Cardiac fibroblast (primary cell): ENCODE measurements at places on chromosomes 6 and 20.

GRCh38 chr6:92684386-92684785, 735.0 kb downstream of the EPHA7 start:
- DNase-seq = no peak

DNA sequence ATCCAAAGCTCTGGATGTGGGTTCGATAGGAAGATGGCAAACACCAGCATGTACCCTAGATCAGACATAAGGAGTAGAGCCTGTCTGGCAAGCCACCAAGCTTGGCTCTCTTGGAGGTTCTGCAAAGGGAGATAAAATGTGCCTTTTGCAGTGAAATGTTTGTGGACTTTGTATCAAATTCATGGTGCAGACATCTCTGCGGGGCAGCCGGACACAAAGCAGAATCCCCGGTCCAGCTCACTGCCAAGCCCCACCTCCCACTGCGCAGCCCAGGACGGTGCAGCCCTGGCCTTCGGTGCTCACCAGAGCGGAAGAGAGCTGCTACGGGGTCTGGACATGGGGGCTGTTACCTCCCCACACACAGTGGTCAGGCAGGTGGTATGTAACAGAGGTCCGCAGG, 333.6 kb upstream of the JARID2 start:
- no peak for DNase-seq

DNA sequence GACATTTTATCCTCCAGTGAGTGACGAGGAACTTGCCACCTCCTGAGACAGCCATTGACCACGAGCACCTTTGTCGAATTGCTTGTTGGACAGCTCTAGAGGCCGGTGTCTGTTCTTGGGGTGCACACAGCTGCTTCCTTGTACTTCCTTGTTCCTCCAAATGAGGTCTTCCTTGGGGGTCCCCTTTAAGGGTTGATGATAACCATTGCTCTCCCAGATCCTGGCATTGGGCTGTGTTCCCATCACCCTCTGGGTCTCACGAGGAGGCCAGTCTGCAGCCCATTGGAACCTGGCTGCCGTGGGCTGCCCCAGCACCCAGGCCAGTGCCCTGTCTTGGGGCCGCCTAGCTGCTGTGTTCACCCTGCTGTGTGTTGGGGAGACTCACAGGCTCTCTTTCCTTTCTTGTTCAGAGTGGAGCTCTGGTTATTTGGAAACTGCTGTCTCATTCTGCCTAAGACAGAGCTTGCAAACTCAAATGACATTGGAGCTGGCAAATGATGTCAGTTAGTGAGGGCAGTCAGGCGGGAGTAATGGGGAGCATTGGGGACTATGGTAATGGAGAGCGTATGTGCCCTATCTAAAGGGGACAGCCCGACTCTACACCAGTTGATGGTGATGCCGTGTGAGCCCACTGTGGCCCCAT, 25.7 kb downstream of the PPP1R16B start:
- DNase-seq = no peak

GRCh38 chr6:121592261-121592935, 157.0 kb downstream of the GJA1 start:
- no peak for DNase-seq

DNA sequence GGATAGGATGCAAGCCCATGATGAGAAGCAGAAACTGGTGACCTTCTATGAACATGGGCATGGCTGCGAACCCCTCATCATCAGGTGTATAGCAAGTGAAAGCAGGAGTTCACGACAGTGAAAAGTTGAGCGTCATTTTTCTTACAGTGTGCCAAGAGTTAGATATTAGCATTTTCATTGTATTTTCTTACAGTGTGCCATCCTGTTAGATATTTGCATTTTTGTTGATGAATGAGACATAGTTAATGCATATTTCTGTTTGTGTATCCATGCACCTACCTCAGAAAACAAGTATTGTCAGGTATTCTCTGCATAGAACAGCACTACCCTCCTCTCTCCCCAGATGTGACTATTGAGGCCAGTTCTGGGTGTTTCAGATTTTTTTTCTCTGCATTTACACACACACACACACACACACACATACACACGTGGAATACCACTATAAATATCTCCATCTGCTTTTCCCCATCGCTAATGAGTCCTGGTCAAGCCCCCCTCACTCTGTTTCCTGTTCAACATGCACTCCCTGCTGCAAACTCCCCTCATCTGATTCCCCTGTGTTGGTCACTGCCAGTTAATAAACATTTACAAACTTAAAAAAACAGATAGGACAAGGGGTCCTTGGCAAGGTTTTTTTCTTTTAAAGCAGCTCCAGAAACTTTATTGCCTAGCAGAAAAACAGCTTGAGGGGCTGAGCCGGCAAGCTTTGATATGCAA, 41.7 kb downstream of the PLN start:
- no peak for DNase-seq

DNA sequence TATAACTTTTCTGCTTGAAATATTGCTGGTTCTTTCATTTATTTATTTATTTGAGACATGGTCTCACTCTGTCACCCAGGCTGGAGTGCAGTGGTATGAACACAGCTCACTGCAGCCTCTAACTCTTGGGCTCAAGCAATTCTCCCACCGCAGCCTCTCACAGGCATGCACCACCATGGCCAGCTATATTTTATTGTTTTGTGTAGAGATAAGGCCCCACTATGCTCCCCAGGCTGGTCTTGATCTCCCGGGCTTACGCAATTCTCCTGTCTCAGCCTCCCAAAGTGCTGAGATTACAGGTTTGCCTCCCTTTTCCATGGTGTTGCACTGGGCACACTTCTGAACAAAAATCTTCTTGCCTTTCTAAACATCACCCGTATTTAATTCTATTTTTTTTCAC, 39.1 kb upstream of the RNGTT start:
- no peak for DNase-seq

DNA sequence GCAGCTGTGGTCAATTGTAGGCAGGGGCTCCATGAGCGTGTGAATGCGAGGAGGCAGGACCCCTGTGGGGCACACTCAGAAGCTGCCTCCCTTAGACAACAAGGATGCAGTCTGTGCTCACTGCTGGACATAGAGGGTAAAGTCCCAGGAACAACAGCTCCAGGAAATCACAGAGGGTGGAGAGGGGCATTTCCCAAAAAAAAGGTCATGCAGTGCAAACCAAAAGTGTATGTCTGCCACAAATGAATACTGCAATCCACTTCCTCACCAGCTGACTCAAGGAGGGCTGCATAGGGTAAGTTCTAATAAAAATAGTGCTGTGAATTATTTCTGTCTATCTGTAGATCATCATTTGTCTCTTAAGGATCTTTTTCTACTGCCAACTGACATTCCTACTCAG, 95.8 kb downstream of the RNF182 start:
- no peak for DNase-seq

GRCh38 chr6:68039641-68040311, 595.3 kb upstream of the ADGRB3 start:
- DNase-seq = no peak

- DNase-seq = no peak
Observed at GRCh38 chr6:132310921-132311320, 90.4 kb downstream of the MOXD1 start.

DNA sequence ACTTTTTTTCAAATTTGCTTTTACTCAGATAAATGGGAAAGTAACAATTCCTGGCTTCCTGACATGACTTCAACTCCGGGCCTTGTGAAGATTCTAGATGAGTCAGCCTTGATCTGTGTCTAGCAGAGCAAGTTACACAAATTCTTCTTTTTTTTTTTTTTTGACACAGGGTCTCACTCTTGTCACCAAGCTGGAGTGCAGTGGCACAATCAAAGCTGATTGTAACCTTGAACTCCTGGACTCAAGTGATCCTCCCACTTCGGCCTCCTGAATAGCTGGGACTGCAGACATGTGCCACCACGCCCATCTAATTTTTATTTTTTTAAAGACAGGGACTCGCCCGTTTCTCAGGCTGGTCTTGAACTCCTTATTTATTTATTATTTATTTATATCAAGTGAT, 7.3 kb upstream of the ARHGAP18 start:
- peak; percentile 65 for DNase-seq

GRCh38 chr6:113719545-113719944, 137.6 kb upstream of the MARCKS start:
- DNase-seq = peak; percentile 18

- no peak for DNase-seq
Observed at GRCh38 chr6:36337814-36338213, 1.1 kb upstream of the BNIP5 start.

- DNase-seq = peak; percentile 92
Observed at GRCh38 chr6:29763491-29764289, 40.5 kb downstream of the HLA-F start.

DNA sequence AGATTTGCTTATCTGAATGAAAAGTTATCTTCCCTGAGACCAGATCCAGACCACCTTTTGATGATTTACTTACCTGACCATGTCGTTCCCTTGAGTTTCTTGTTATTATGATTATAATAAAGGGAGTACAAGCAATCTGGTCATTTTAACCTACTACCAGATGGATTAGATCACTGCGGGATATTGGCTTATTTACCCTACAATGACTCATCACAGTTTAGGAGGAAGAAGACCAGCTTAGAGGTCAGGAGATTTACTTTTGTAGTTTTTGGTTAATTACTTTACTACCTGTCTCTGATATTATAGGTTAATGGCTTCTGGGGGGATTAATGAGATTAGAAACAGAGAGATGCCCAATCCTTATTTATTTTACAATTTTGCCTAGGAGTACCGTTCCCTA, 10.7 kb downstream of the PKIB start:
- DNase-seq = no peak

GRCh38 chr6:160124605-160125004, 3.0 kb downstream of the SLC22A1 start:
- no peak for DNase-seq

GRCh38 chr20:56316051-56316450, 42.7 kb upstream of the FAM210B start:
- DNase-seq = no peak

GRCh38 chr6:67433124-67433523, 1202.0 kb upstream of the ADGRB3 start:
- peak; percentile 11 for DNase-seq

DNA sequence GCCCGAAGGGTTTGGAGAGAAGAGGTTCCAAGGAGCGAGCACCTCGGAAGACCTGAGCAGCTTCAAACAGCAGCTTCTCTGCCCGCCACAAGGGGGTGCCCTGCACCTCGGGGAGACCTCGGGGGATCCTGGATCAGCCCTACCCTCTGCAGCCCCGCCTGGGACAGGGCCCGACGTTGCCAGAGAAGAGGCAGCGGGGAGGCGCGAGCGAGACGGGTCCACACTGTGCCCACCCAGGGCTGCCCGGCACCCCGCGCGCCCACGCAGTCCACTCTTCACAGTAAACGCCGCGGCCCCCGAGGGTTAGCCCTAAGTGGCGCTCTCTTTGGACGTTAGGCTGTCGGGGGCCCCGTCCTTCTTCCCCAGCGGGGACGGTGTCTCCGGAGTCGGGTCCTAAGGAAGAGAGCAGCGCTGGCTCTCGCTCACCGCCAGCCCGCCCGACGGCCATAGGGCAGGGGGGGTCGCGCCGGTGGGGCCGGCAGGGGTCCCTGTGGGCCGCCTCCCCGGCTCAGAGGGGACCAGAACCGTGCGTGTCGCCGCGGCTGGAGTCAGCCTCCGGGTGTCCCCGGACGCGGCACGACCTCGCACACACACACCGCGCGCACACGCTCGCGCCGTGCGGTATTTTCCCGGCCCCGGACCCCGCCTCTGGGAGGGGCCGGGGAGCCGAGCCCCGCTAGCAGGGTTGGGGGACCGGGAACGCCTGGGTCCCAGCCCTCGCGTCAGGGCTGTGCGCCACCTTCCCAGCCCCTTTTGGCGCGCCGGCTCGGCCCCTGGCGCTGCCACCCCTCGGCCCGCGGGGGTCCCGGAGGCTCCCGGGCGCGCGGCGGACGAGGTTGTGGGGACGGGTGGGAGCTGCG, 929 bp downstream of the CDH22 start:
- DNase-seq = peak; percentile 45

DNA sequence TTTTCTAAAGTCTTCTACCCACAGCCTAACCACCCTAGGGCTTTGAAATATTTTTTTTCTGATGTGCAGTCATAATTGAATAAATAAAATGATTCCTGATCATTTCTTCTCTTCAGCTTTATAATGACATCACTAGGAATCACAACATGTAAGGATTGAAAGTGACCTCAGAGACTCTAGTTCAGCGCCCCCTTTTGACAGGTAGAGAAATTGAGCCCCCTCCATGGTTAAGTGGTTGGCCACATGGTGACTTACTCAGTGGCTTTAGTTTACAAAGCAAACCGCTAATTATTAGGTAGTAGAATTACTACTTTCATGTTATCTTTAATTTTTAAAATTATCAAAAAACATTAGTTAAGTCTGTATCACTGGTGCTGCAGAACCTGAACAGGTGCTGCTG, 13.3 kb upstream of the SLC2A12 start:
- DNase-seq = peak; percentile 27

DNA sequence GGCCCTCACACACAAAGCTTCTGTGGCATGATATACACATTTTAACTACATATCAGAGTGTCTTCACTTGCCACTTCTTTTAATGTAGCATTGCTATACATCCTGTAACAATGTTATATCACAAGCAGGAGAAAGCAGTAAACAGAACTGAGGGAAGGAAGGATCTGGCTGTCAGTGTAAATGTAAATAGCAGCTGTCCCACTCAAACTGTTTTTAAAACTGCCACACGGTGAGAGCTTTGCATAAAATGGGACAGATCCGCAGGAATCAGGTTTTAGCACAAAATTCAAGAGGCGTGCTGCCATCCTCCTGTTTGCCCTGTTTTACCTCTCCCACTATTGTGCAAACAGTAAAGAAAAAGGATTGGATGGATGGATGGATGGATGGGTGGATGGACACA, 28.8 kb downstream of the TFAP2D start:
- DNase-seq = no peak

GRCh38 chr20:47347661-47348435, 8.7 kb downstream of the ZMYND8 start:
- DNase-seq = no peak

DNA sequence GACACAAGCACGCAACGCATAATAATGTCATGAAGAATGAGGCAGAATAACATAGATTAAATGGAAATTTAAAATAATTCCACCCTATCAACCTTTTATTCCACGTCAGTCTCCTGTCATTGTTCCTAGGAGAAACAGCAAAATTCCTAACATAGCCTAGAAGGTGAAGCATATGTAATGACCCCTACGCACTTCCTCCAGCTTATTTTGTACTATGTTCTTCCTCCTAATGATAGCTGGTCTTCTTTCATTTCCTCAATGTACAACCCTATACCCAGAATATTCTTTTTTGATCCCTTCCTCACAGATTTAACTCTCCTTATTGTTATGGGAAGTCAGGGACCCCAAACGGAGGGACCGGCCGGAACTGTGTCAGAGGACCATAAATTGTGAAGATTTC, 122.0 kb upstream of the CARMIL1 start:
- no peak for DNase-seq
